ENCODE measurements at places on chromosomes 5 and 9.

GRCh38 chr9:21657966-21658667 lies 144.3 kb upstream of the MTAP start:
- no peak for DNase-seq

GRCh38 chr5:35117967-35118366 lies 70.2 kb upstream of the AGXT2 start:
- no peak for DNase-seq

- DNase-seq = no peak
Observed at GRCh38 chr5:119389288-119390030, 33.6 kb downstream of the TNFAIP8 start.

GRCh38 chr5:75337366-75338021 lies 474 bp downstream of the HMGCR start:
- DNase-seq = no peak

- DNase-seq = no peak
Observed at GRCh38 chr5:139199321-139199720, 1.2 kb upstream of the SIL1 start.

DNA sequence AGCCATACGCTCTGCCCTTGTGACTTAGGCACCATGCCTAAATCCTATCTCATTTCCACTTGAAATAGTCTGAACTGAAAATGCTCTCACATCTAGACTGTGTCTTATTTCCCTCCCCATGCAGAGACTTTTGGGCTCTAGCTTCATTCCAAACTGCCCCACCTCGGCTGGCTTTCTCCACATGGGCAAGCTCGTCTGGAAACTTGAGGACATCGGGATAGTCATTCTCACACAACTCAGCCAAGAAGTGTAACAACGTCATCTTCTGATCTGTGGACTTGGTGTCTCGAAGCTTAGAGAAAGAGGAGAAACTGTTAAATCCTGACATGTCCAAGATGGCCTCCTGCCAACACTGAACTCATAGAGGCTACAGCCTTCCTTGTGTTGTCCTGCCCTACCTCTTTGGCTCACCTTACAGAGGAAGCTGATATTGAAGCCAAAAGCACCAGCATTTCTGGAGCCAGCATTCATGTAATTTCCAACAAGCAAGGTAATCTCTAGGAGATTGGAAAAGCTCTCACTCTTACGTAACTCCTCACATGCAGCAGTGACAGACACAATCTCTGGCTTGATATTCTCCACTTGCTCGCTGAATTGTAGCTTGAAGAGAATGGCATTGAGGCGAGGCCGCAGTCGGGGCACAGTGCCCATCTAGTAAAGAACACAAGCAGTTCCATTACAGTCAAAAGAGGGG lies 39.6 kb downstream of the PCDHGC5 start:
- DNase-seq = no peak

Measured in NCI-H1417 treated with DMSO at 0.1 percent for 48 hours (cell line).